ENCODE measurements at places on chromosomes 16 and 17.

DNA sequence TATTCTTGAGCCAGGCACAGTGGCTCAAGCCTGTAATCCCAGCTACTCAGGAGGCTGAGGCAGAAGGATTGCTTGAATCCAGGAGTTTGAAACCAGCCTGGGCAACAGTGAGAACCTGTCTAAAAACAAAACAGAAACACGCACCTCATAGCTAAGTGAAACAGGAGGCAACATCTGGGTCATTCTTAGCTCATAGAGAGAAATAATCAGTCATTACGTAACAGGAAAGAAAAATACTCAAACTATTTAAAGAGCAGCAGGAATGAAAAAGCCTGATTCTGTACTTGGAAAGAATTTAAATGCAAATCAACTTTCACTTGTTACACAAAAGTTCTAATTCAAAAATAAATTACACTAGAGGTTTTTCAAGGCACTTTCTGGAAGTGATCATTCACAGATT lies 17.2 kb downstream of the CHCT1 start:
- DNase-seq, result no peak

DNA sequence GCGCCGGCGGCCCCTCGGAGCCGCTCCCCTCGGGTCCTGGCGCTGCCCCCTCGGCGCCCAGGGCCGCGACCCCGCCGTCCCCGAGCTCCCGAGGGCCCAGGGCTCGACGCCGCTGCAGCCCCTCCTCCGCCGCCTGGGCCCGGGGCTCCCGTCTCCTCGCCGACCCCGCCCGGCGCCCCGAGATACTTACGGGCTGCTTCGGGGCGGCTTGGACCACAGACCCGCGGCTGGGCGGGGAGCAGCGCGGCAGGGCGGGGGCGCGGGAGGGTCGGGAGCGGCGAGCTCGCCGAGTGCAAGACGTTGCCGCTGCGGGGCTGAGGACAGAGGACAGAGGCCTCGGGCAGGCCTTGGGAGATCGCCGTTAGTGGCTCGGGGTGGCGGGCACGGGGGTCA lies 290 bp downstream of the TOB1 start:
- DNase-seq, result no peak

GRCh38 chr16:24841291-24841690 lies 4.5 kb upstream of the SLC5A11 start:
- DNase-seq, result no peak

GRCh38 chr17:19369846-19370492 lies 7.4 kb upstream of the B9D1 start:
- DNase-seq, result no peak

DNA sequence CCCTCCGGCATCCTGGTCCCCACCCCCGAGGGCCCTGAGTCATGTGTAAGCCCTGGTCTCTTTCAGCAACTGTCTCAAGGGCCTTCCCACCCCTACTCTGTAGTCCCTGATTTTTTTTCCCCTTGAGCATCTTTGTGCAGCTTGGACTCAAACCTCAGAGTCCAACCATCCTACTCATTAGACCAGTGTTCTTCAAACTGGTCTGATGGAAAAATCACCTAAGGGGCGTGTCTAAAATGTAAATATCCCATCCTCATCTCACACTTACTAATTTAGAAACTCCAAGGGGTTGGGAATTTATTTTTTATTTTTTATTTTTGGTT lies 624 bp downstream of the G6PC3 start:
- DNase-seq, result no peak

- no peak for DNase-seq
Observed at GRCh38 chr17:12605222-12605621, 60.5 kb upstream of the MYOCD start.

- no peak for DNase-seq
Observed at GRCh38 chr17:27660436-27660835, 29.4 kb downstream of the LGALS9 start.

GRCh38 chr17:27743281-27743885 lies 56.9 kb downstream of the NOS2 start:
- DNase-seq, result no peak

GRCh38 chr17:75650874-75651273 lies 16.1 kb downstream of the RECQL5 start:
- no peak for DNase-seq

GRCh38 chr17:50627782-50628601 lies 6.7 kb upstream of the ABCC3 start:
- DNase-seq, result peak; percentile 42

- DNase-seq, result no peak
Observed at GRCh38 chr17:7233701-7234082, 625 bp downstream of the DVL2 start.

- no peak for DNase-seq
Observed at GRCh38 chr17:16513873-16514272, 21.9 kb upstream of the LRRC75A start.

DNA sequence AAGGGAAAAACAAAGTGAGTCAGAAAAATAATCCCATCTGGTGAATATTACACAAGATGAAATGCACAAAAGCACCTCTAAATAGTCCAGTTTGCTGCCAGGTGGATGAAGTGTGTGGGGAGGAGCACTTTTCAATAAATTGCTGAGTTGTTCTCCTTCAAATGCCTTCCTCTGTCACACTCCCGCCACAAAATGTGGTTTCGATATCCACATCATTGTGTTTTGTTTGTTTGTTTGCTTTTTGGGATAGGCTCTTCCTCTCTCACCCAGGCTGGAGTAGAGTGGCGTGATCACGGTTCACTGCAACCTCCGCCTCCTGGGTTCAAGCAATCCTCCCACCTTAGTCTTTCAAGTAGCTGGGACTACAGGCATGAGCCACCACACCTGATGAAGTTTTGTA lies 24.6 kb upstream of the SHISA9 start:
- no peak for DNase-seq

- no peak for DNase-seq
Observed at GRCh38 chr16:20803192-20803560, 3.1 kb downstream of the ERI2 start.

GRCh38 chr16:13390093-13390985 lies 488.9 kb downstream of the SHISA9 start:
- DNase-seq, result peak; percentile 3

DNA sequence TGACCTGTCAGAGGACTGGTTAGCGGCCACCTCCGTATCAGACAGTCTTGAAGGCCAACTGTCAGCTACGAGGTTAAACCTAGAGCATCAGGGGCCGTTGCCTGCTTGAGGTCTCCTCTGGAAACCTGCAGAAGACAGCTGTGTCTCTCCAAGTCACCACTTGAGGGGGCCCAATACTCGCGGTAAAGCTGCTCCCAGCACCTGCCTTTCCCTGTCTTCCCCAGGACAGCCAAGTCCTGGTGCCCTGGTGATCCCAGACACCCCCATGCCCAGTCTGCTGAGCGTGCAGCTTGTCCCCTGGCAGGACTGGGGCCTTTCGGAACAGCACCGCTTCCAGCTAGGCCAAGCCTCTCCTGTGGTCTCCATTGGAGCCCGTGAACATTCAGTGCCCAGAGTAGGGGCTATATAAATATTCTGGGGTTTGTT lies 80.1 kb downstream of the DNAH17 start:
- DNase-seq, result peak; percentile 91

GRCh38 chr17:60902399-60902798 lies 224.7 kb downstream of the BCAS3 start:
- no peak for DNase-seq

- DNase-seq, result peak; percentile 81
Observed at GRCh38 chr17:38598536-38598935, 7.2 kb downstream of the SRCIN1 start.

DNA sequence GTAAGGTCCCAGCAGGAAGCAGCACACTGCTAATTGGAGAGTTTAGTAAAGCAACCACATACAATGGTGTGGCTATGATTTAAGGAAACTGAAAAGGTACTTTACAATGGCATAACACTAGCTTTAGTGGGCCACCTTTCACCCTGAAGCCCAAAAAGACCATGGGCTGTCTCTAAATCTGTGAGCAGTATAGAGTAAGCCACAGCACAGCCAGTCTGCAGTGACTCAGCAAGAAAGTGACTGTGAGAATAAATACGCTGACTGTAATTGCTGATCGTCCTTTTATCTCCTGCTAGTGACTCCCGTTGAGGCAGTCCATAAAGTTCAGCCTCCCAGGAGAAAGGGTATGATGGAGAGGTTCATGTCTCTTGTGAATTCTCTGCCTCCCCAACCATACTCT lies 679.8 kb upstream of the KIF2B start:
- DNase-seq, result no peak

GRCh38 chr16:51181503-51181811 lies 30.4 kb upstream of the SALL1 start:
- DNase-seq, result peak; percentile 9

DNA sequence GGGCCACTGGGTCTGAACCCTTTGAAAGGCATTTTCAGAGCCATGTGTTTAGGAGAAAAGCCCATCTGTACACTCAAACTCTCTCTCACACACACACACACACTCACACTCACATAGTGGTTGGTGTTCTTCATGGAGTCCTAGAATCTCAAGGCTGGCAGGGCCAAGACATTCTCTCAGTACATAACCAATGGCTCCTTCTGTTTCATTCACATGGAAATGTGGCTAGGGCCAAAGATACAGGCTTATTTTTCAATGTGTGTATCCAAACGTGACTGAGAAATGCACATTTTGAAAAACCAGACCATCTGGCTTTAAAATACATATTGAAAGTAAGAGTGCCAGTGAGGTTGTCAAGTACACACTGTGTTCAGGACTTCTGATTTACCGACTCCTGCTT lies 59.0 kb upstream of the SALL1 start:
- no peak for DNase-seq

DNA sequence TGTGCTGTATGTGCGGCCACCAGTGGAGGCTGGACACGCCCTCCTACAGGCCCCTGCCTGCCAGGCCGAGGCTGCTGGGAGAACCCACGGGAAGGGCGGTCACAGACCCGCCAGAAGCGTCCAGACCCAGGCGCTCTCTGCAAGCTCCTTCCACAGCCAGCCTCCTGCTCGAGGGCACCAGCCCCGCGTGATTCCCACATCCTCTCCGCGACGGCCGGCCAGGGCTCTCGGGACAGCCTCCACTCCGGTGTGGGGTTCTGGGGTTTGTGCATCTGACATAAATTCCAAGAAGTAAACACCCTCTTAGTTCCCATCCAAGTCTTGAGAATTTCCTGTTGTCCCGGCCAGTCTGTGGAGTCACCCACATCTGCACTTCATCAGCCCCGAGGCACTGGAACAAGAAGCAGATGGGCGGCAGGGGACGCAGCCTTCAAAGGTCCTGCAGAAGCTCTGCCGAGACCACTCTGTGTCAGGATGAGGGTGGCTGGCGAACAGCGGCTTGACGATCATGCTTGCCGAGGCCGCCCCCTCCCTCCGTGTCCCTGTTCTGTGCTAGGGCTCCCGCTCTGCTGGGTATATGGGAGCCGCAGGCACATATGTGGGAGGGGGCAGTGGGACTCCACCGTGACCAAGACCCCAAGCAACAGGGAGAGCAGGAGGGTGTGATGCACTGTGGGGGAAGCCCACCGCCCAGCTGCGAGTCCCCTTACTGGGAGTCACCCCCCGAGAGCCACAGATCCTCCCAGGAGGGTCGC lies 2.4 kb upstream of the TMEM204 start:
- peak; percentile 88 for DNase-seq

DNA sequence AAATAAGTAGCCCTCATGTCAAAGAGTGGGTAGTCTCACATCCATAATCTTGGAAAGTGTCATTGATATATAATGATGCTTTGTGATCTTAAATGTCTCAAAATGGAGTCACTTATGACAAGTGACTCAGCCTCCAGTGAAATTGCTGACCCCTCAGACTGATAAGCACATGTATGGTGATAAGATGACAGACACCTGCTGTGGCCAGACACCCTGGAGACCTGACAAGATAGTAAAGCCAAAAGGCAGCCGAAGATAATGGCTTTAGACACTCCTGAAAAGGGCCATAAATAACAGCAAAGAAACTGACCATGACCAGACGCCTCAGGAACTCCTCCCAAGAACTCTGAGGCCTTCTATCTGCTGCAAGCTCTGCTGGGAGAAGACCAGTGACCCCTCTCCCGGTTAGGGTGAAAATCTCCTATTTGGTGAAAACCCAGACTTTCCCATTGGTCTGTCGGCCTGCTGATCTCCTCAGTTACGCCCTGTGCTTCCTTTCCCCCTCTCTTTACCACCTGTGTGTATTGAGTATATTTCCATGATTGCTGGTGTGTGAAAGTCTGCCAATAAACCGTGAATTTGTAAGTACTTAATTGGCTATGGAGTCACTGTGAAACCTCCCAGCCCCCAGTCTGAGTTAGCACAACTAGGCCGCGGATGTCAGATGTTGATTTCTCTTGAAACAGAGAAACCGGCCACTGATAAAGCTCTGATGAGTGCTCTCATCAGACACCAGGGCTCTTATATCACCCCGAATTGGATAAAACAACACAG lies 226.7 kb upstream of the MYOCD start:
- DNase-seq, result no peak

GRCh38 chr16:69329369-69330285 lies 761 bp downstream of the PDF start:
- DNase-seq, result no peak

GRCh38 chr17:50162466-50163254 lies 3.1 kb upstream of the SGCA start:
- DNase-seq, result no peak

DNA sequence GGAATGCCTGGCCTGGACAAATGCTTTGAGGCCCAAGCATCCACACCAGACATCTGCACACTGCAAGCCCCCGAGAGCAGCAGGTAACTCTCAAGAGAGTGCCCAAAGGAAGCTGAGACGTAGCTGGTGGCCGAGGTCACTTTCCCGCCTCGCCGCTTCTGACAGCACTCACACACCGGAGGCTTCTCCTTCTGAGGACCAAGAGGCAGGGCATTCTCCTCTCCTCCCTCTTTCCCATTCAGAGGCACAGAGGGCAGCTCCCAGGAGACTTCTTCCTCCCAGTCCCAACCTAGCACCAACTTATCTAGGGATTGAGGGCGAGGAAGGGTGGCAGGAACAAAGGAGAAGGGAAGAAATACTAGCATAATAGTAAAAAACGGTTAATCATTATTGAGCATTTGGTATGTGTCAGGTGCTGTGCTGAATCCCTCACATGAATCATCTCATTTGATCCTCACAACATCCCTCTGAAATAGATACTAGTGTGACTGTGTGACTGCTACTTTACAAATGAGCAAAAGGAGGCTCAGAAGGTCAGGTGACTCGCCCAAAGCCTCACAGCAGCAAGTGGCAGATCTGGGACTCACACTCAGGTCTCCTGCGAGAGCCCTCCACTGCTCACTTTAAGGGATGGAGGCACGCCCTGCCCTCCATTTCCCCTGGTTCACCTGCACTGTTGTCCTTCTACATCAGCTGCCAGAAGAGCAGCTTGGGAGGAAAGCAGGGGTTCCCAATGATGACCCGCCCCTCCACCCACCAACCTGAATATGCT lies 41.8 kb downstream of the MYO18A start:
- DNase-seq, result no peak

- DNase-seq, result peak; percentile 95
Observed at GRCh38 chr17:82297714-82298537, 19.5 kb downstream of the CD7 start.

GRCh38 chr17:8225813-8226535 lies 15.6 kb upstream of the AURKB start:
- peak; percentile 39 for DNase-seq

Measured in stomach (tissue), 19 donors.